ENCODE measurements at places on chromosomes 1 and 21.

DNA sequence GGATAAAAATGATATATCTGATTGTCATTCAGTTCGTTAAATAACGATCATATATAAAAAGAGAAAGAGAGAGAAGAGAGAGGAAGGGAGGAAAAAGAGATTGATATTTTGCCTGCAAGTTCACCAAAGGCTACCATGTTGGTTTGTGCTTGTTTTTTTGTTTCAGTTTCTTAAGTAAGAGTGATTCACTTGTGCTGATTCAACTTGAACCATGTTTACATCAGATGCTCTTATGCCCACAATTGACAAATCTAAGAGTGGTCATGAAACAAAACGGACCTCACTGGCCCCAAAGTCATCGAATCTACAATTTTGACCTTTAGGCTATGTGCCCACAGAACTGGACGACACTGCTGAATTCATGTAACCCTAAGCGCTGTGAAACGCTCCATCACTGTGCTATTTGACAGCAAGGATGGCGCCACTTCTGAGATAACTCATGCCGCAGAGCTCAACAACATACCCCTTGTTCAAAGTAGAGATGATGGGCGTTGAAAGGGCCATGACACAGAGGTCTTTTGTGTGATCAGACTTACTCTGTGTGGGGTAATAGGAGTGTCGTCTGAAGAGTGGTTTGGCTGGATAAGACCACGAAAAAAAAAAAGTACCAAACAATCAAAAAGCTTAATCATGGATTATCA is 481.4 kb downstream of the SETD4 start:
- DNase-seq, result no peak

DNA sequence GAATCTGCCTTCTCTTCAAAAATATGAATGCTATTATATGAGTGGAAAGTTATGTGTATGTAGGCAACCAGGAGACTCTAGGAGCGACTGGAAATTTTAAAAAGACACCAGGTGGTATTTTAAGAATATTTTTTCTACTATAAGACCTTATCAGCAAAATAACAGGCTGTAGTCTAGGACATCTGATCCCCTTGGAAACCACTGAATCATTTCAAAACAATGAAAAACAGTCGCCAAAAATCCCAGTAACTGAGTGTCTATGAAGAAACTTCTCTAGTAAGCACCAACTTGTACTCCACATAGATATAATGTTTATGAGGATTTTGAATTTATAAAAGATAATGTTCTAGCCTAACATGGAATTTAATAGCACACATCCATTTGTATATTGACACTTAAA is 358.5 kb downstream of the GPATCH2 start:
- DNase-seq, result no peak

- no peak for DNase-seq
Observed at GRCh38 chr21:17900281-17900989, 81.3 kb upstream of the C21orf91 start.

- DNase-seq, result peak; percentile 93
Observed at GRCh38 chr1:112905395-112906149, 50.4 kb downstream of the SLC16A1 start.

- no peak for DNase-seq
Observed at GRCh38 chr1:19423130-19423529, 62.2 kb downstream of the CAPZB start.
